ENCODE measurements at places on chromosomes 3 and 15.
A peak's percentile ranks its signal among the peaks of the same experiment; 100 is the strongest.

DNA sequence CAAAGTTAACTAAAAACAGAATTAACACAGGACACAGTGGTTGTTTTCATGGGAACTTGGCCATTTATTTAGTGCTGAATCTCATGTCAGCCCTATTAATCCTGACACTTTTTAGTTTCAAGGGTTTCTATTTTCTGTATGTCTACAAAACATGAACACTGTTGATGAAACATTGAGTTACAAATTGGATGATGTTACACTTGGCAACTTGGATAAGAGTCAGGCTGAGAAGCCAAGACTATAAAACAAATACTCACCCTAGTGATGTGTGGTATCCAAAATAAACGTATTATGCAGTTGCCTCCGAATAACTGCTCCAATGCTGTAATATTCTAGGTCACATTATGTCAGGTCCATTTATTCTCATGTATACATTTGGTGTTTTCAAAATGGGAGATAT lies 349.6 kb downstream of the ZIC1 start:
- no peaks in the 10 kb centered on the region for H3K4me1 ChIP-seq
- H3K27ac ChIP-seq = no peak overlapping the region
- no peaks in the 10 kb centered on the region for H3K27me3 ChIP-seq
- H3K36me3 ChIP-seq = no peaks in the 10 kb centered on the region
- H3K4me3 ChIP-seq = no peak overlapping the region

DNA sequence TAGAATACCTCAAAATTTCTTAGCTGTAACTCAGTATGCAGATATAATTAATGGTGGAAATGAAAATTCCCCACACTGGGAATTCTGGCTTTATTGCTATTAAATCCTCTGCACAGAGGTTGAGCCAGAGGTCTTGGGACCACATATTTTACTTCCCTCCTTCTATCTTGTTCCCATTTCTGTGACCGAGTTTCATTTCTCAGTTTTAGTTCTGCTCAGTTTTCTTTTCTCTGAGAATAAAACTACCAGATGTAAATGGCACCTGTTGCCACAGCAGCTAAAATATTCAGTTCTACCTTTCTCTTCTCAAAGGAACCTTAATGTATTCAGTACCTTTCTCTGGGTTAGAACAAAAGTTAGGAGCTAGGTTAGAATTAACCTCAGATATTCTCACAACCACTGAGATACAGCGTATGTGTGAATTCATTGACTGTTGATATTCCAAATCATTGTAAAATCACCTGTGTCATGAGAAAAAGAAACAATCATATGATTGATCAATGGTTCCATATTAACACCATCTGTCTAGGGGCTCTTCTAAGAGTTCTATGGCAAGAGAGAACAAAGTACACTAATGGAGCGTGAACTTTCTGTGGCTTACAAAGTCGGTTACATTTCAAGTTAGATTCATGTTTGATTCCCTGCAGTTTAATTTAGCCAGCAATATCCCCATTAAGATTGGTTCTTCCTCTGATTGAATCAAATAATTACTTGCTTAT lies 374.1 kb downstream of the EFHB start:
- H3K36me3 ChIP-seq = no peaks in the 10 kb centered on the region
- H3K4me1 ChIP-seq = no peaks in the 10 kb centered on the region
- no peaks in the 10 kb centered on the region for H3K27me3 ChIP-seq
- H3K4me3 ChIP-seq = no peak overlapping the region
- DNase-seq = no peak

DNA sequence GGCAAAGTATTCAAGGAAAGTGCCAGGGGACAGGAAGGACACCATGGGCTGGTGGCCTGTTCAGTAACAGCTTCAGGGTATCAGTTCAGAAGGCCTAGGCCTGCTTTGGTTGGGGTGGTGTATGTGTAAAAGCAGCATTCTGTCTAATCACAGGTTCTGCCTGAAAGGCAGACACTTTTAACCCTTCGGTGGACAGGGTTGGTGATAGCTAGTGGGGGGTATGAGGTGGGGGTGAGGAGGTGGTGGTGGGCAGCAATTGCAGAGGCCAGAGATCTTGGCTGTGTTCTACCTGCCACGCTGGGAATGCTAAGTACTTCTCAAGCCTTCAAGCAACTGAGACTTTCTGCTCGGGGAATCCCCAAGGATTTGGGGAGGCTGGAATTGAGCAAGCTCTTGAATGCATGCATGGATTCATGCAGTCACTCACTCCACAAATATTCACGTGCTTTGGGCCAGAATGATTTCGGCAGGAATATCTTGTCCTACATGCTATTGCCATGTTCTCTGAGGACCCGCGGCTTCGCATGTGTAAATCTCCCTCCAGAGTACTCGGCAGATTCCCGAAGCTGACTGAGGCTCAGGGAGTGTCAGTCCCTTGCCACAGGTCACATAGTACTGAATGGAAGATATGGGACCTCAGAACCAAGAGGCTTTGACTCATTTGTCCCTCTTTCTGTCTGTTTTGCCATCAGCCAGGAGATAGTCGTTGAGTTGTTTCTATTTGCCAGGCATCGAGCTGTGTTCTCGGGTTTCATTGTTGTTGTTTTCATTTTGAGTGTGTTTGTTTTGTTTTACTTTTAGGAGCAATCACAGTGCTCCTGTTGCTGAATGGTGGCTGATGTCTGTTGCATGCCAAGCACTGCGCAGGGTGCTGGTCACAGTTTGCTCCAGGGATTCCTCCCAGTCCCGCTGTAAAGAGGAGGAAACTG lies 65.5 kb downstream of the SMAD3 start:
- no peaks in the 10 kb centered on the region for H3K27me3 ChIP-seq
- peak overlapping the region; percentile 80 for H3K27ac ChIP-seq
- peaks cover 26% of the 10 kb centered on the region for H3K36me3 ChIP-seq
- peaks cover 79% of the 10 kb centered on the region for H3K4me1 ChIP-seq
- no peak for DNase-seq
- no peak overlapping the region for H3K4me3 ChIP-seq

- DNase-seq = no peak
- no peak overlapping the region for H3K27ac ChIP-seq
- peaks cover 15% of the 10 kb centered on the region for H3K27me3 ChIP-seq
- H3K4me1 ChIP-seq = no peaks in the 10 kb centered on the region
- no peak overlapping the region for H3K4me3 ChIP-seq
Observed at GRCh38 chr3:184595726-184596125, 34.1 kb downstream of the EPHB3 start.

DNA sequence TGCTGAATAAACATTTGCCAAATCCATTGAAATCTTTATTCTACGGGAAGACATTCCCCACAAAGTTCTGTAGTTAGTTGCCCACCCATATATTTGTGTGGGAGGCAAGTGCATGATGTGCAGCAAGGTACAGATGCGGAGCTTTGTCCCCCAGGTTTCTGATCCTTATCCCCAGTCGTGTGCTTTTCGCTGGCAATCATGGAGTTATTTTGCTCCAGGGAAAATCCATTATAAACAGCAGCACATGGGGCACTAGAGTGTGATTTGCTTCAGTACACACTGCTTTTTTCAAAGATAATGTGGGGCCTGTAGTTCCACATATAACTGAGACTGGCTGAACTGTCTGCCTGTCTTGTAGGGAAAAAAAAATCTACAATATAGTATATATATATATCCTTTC lies 132.1 kb downstream of the FEZF2 start:
- H3K27ac ChIP-seq = no peak overlapping the region
- no peaks in the 10 kb centered on the region for H3K36me3 ChIP-seq
- H3K27me3 ChIP-seq = no peaks in the 10 kb centered on the region
- H3K4me3 ChIP-seq = no peak overlapping the region
- no peak for DNase-seq
- peaks cover 6% of the 10 kb centered on the region for H3K4me1 ChIP-seq

DNA sequence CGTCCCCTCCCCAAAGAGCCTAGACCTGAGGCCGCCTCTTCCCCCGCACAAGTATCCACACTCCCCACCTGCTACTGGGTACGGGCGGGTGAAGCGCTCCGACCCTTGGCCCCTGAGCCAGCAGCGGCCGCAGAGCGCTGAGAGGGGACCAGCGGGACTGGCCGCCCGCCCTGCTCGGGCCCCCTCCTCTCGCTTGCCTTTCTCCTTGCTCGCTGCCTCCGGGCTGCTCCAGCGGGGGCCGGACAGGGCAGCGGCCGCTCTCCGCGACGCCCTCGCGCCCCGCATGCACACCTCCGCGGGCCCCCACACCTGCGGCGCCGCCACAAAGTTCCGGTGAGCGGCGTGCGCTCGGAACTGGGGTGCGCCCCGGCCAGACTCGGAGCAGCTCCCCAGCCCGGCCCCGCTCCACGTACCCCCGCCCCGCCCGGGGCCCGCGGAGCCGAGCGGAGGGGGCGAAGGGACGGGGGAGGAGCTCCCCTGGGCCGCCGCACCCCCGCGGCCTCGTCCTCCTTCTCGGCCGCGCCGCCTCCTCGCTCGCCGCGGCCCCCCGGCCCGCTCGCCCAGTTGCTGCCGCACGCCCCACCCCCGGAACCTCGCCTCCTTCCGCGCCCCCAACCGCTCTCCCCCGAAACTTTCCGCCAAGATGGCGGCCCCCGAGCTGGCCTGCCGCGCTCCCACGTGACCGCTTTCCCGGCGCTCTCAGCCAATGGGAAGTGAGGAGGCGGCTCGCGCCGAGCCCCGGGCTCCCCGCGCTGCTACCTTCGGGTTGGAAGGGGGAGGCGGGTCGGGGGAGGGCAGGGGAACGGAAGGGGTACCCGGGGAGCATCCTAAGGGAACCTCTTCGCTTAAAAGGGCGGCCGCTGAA lies 704 bp downstream of the DLG1 start:
- peaks cover 24% of the 10 kb centered on the region for H3K27me3 ChIP-seq
- peak overlapping the region; percentile 91 for H3K4me3 ChIP-seq
- H3K36me3 ChIP-seq = peaks cover 22% of the 10 kb centered on the region
- H3K4me1 ChIP-seq = peaks cover 26% of the 10 kb centered on the region

DNA sequence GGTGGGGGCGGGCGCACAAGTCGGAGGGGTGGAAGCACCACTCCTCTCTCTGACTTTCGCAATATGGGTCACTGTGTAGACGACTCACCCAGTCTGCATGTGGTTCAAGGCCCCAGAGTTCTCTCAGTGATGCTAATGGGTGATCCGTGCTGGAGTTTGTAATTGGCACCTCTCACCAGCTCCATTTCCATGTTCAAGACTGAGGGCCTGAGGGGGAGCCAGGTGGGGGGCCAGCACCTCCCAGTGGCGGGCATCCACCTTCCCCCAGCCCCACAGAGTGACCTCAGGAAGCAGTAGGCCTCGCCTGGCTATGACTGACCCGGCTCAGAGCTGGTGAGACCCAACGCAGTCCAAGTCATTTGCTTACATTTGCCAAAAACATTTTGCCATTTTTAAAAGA lies 230.0 kb upstream of the ST8SIA2 start:
- H3K36me3 ChIP-seq = peaks cover 9% of the 10 kb centered on the region
- no peak overlapping the region for H3K27ac ChIP-seq
- no peak overlapping the region for H3K4me3 ChIP-seq
- no peak for DNase-seq

DNA sequence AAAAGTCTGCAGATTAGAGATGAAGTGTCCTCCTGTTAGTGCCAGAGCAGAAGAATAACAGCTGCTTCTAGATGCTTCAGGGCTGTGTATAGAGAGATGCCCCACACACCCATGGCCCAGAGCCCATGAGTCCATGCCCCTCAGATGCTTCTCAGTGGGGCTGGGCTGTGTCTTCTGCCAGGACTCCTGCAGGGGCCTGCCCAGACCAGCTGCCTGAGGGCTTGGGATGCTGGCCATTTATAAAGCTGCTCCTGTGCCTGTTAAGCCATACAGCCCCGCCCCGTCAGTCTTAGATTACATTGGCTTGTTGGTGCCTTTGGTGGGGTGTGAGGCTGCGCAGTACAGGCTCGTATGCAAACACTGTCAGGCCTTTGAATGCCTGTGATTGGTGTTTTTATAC lies 318.0 kb upstream of the CTDSPL start:
- no peak overlapping the region for H3K27ac ChIP-seq
- no peak overlapping the region for H3K4me3 ChIP-seq
- no peak for DNase-seq
- H3K4me1 ChIP-seq = no peaks in the 10 kb centered on the region
- peaks cover 2% of the 10 kb centered on the region for H3K27me3 ChIP-seq

GRCh38 chr3:134918441-134918840 lies 123.4 kb downstream of the EPHB1 start:
- no peak for DNase-seq
- H3K27me3 ChIP-seq = no peaks in the 10 kb centered on the region
- peaks cover 4% of the 10 kb centered on the region for H3K4me1 ChIP-seq
- no peak overlapping the region for H3K4me3 ChIP-seq
- H3K27ac ChIP-seq = no peak overlapping the region
- no peaks in the 10 kb centered on the region for H3K36me3 ChIP-seq

DNA sequence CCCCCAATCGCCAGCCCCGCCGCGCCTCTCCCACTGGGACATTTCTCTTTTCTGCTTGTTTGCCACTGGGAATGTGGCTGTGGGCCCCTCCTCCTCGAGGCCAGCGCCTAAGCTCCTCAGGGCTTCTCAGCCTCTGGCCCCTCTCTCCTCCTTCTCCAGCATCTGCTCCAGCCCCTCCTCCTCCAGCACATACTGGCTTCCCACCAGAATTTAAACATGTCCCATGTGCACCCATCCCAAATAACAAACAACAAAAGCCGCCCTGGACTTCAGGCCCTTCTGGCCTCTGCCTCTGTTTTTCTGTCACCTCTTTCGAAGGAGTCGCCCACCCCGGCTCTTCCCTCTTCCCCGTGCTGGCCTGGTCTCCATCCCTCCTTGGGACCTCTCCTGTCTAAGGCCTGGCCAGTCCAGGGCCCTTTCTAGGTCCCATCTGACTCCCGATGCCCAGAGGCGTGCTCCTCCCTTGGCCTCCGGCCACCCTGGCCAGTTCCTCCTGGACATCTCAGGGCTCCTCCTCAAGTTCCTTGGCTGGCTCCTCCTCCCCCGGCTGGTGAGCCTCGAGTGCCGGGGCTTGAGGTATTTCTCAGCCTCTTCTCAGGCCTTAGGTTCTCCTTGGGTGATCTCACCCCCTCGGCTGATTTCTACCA lies 94.6 kb upstream of the SLC6A6 start:
- H3K4me1 ChIP-seq = peaks cover 2% of the 10 kb centered on the region
- peaks cover 13% of the 10 kb centered on the region for H3K27me3 ChIP-seq

GRCh38 chr3:49492969-49493368 lies 22.9 kb downstream of the DAG1 start:
- DNase-seq = no peak
- no peak overlapping the region for H3K27ac ChIP-seq
- H3K36me3 ChIP-seq = peaks cover 21% of the 10 kb centered on the region
- H3K27me3 ChIP-seq = no peaks in the 10 kb centered on the region
- H3K4me3 ChIP-seq = no peak overlapping the region

- H3K4me1 ChIP-seq = no peaks in the 10 kb centered on the region
- H3K4me3 ChIP-seq = no peak overlapping the region
- no peaks in the 10 kb centered on the region for H3K36me3 ChIP-seq
- no peaks in the 10 kb centered on the region for H3K27me3 ChIP-seq
- no peak overlapping the region for H3K27ac ChIP-seq
- no peak for DNase-seq
Observed at GRCh38 chr3:167148136-167148535, 232.0 kb downstream of the ZBBX start.

- no peak overlapping the region for H3K4me3 ChIP-seq
- H3K4me1 ChIP-seq = no peaks in the 10 kb centered on the region
- no peak for DNase-seq
- no peaks in the 10 kb centered on the region for H3K27me3 ChIP-seq
Observed at GRCh38 chr3:155158346-155159037, 78.4 kb downstream of the MME start.

- H3K4me3 ChIP-seq = no peak overlapping the region
- no peak for DNase-seq
Observed at GRCh38 chr3:46406443-46406787, 451 bp downstream of the CCR5AS start.

All from activated T-helper 2 cell treated with anti-CD3 and anti-CD28 coated beads, Interferon-gamma antibody, Interleukin-2, Interleukin-4, amounts not matched to agents 10 μg/mL and 5 μg/mL and 100 μg/mL, durations not matched to agents 14 hours and 24 hours and 36 hours (primary cell).